Cerebellar cortex (tissue), 1 donor: ENCODE measurements at places on chromosomes 5 and 9.

DNA sequence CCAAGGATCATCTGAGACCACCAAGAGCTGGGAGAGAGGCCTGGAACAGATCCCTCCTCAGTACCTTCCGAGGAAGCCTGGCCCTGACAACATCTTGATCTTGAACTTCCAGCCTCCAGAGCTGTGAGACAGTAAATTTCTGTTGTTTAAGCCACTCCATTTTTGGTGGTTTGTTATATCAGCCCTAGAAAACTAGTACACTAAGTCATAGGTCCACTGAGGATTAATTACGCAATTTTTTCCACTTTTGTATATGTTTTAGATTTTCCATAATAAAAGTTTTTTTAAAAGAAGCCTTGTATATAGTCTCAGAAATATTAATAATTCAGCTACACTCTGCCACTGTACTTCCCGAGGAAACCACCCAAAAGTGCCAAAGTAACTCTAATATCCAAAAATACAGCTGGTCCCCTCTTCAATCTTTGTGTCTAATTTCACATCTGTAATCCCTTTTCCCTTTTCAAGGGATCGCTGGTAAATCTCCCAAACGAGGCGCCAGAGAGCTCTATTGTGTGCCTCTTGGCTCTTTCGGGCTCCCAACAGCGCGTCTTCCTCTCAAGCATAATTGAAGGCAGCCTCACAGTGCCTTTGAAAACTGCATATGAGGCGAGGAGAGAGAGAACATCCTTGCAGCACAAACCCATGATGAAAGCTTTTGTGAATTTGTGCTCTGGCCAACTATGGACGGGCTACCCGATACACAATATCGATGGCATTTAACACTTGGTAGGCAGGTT is 32.7 kb downstream of the PRUNE2 start:
- DNase-seq, result peak; percentile 51

GRCh38 chr5:56277573-56277972 is 44.4 kb upstream of the ANKRD55 start:
- DNase-seq, result no peak

DNA sequence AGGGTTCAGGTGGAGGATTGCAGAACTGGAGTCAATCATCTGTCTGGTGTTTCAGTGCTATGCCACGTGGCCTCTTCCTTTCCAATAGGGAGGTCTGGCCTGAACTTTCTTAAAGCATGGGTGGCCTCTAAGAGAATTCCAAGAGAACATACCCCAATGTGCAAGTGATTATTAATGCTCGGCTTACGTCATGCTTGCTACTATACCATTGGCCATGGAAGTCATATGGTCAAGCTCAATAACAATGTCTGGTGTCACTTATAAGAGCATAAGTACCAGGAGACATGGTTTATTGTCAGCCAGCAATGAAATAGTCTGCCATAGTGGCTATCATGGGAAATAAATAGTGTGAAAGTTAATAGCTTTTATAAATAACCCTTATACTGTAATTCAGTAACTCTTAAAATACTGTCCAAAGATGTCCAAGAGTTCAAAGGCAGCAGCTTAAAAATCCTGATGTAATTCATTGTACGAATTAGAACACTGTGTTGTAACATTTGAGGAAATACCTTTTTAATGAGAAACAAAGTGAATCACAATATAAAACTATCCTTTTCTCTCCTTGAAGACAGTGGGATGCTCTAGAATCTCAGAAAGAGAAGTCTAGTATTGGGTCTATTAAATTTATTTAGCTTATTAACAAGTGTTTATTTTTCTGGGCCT is 355.4 kb upstream of the PRR16 start:
- DNase-seq, result no peak

GRCh38 chr9:129287619-129288305 is 109.7 kb upstream of the IER5L start:
- DNase-seq, result no peak

- no peak for DNase-seq
These were observed 6.6 kb downstream of the ANKDD1B start for GRCh38 chr5:75617736-75618352.
